CD4-positive, alpha-beta T cell treated with Interleukin-6 for 4 hours (primary cell): ENCODE measurements at places on chromosomes 11 and 22.

GRCh38 chr11:103953797-103954486, 82.5 kb upstream of the DDI1 start:
- DNase-seq: no peak

- no peak for DNase-seq
Observed at GRCh38 chr11:115338476-115338875, 165.7 kb downstream of the CADM1 start.

- no peak for DNase-seq
Observed at GRCh38 chr11:125075242-125075625, 12.1 kb downstream of the SLC37A2 start.

DNA sequence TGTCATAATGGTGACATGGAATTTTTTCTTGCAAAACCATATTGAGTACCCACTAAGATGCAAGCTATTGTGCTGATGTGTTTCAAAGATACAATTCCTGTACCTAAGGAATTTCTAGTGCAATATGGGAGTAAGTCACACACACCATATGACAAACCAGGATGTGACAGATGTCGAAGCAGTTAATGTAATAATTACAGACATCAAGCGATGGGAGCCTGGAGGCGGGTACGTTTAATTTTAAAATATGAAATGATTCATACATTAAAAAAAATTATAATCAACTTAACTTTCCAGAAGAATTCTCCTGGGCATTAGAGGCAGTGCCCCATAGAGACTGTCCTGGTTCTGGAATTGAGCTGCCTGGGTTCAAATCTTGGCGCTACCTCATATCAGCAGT, 6.0 kb downstream of the SYCE3 start:
- DNase-seq: no peak

GRCh38 chr11:34642001-34642554, 21.2 kb downstream of the EHF start:
- no peak for DNase-seq
